ENCODE measurements at places on chromosomes 3 and 15. TPM values are rescaled to one million over a fixed set of nuclear protein-coding genes. Genes with fewer than 3 reads are reported as not detected.

Gene UPK1B
- not detected for total RNA-seq

Gene PLCH1
- total RNA-seq, result 17.5 TPM

Gene ACVR2B
- 5.1 TPM for total RNA-seq

Gene MAPKBP1
- 40.5 TPM for total RNA-seq

Gene CYP19A1
- total RNA-seq, result 3.8 TPM

Gene TMC3
- total RNA-seq, result not detected

Gene MYO5C
- total RNA-seq, result 117 TPM

Gene LYSMD4
- total RNA-seq, result 9.4 TPM

Gene CHDH
- 4.7 TPM for total RNA-seq

DNA sequence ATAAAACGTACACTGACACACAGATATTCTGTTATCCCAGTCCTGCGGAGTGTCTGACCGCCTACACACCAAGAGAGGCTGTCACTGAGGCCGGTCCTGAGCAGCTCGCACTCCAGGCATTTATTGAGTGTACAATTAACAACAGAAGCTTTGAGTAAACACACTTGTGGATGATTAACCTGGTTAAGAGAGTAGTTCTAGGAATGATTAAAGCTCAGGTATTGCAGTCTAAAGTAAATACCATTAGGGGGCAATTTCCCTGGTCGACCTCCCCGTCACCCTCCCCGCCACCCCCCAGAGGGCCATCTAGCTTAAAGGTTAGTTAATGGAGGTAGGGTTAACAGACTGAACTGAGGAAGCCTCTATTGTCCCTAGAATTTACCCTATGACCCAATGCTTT, 1278.5 kb downstream of the NSUN3 start:
- H3K27ac ChIP-seq, result no peak overlapping the region
- no peak overlapping the region for H3K4me3 ChIP-seq
- no peaks in the 10 kb centered on the region for H3K27me3 ChIP-seq
- DNase-seq, result no peak

- H3K27me3 ChIP-seq, result no peaks in the 10 kb centered on the region
- H3K27ac ChIP-seq, result no peak overlapping the region
Observed at GRCh38 chr3:38095669-38096483, 41.1 kb downstream of the ACAA1 start.

DNA sequence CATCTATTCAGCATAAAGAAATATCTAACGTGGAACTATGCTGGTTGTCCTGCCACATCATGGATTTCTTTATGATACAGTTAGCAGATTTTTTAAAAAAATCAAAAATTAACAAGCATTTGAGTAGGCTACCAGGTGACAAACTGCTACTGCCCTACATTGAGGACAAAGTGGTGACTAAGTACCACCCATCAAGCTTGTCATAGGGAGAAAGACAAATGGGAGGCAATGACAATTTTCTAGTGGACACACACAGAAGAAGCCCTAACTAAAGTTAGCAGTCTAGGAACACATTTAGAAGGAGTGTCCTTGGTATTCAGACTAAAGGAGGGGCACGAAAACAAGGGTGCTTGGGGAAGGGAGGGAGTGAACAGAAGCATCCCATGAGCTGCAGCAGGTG, 131.2 kb downstream of the TBL1XR1 start:
- H3K4me3 ChIP-seq, result no peak overlapping the region
- H3K4me1 ChIP-seq, result peaks cover 13% of the 10 kb centered on the region
- H3K27me3 ChIP-seq, result no peaks in the 10 kb centered on the region
- no peak for DNase-seq
- H3K36me3 ChIP-seq, result no peaks in the 10 kb centered on the region

DNA sequence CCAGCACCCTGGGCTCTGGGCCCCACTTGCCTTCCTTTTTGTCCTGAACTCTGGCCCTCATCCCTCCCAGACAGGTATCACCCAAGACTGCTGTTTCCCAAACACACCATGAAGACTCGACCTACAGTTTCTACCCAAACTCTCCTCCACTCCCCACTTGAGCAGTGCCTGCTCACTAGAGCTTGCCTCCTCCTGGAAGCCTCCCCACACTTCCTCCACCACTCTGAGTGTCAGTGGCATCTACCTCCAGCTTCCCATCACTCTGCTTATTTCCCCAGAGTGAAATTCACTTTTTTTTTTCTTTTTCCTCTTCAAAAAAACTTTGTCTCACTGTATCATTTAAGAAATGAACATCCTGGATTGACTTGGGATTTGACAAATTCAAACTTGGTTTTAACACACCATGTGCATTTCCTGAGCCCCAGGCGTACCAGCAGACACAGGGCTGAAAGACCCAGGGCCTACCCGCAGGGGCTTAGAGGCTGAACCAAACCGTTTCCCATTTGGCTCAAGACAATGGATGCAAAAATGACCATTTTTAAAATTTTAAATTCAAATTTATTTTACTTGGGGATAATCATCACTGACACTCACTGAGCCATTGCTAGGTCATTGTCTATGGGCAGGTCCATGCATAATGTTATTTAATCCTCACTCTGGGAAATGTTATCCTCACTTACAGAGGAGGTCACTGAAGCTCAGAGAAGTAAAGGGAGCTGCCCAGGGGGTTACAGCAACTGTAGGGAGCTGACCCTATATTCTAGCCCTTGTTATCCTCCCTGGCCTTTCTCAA, 62.3 kb downstream of the IQSEC1 start:
- H3K27me3 ChIP-seq, result no peaks in the 10 kb centered on the region
- no peak overlapping the region for H3K4me3 ChIP-seq
- no peak overlapping the region for H3K27ac ChIP-seq
- peaks cover 18% of the 10 kb centered on the region for H3K4me1 ChIP-seq

DNA sequence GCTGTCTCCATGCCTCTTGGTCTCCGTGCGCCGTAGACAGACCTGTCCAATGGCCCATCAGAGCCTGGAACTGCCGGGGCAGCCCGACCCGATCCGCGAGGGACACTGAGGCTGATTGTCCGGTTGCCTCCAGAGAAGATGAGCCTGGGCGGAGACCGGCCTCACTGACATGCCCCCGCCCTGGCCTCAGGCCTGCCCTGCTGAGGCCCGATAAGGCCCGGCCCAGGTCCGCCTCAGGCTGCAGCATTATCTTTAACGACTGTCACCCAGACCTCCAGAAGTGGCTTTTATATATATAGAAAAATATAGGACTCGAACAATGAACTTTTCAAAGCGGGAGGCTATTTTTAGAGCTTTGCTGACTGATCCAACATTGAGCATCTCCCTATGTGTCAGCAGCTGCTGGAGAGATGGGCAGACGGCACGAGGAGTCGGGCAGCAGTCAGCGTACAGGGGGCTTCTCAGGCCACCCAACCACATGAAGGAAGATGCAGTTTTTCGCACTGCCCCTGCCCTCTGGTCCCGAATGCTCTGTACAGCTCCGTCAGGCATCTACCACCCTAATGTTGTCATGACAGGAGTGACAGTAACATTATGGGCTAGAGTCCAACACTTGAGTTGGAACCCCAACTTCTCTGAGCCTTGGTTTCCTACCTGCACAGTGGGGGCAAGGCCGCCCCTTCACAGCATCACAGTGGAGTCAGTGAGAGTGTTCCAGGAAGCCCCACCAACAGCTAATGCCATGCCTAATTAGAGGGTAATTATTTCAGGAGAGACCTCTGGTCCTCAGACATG, 112.0 kb upstream of the RPL32 start:
- peaks cover 53% of the 10 kb centered on the region for H3K4me1 ChIP-seq
- H3K4me3 ChIP-seq, result no peak overlapping the region
- no peaks in the 10 kb centered on the region for H3K27me3 ChIP-seq
- H3K36me3 ChIP-seq, result no peaks in the 10 kb centered on the region

DNA sequence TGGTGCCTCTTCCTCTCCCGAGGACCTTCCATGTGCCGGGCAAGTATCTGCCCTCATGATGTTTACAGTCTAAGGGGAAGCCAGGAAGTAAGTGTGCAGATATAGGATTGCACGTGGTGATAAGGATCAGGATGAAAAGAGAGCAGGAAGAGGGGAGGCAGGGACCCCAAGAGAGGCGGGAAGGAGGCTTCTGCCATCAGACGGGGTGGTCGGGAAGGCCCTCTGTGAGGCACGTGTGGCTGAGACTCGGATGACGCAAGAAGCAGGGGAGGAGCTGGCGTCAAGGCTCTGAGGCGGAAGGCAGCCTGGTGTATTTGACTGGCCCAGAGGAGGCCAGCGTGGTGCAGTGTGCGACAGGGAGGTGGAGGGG, 762 bp upstream of the IQSEC1 start:
- peaks cover 9% of the 10 kb centered on the region for H3K4me1 ChIP-seq
- no peak overlapping the region for H3K4me3 ChIP-seq
- H3K27ac ChIP-seq, result no peak overlapping the region
- peaks cover 13% of the 10 kb centered on the region for H3K27me3 ChIP-seq
- H3K36me3 ChIP-seq, result no peaks in the 10 kb centered on the region

GRCh38 chr3:127384717-127385539, 97.1 kb upstream of the PRR20G start:
- no peaks in the 10 kb centered on the region for H3K27me3 ChIP-seq
- no peaks in the 10 kb centered on the region for H3K36me3 ChIP-seq
- H3K4me1 ChIP-seq, result no peaks in the 10 kb centered on the region

- H3K36me3 ChIP-seq, result no peaks in the 10 kb centered on the region
- no peaks in the 10 kb centered on the region for H3K4me1 ChIP-seq
- H3K27me3 ChIP-seq, result no peaks in the 10 kb centered on the region
- no peak overlapping the region for H3K27ac ChIP-seq
- DNase-seq, result no peak
- no peak overlapping the region for H3K4me3 ChIP-seq
Observed at GRCh38 chr3:163924600-163924999, 1153.7 kb downstream of the SI start.

GRCh38 chr15:64348455-64348854, 7.5 kb downstream of the CSNK1G1 start:
- DNase-seq, result no peak
- H3K4me3 ChIP-seq, result no peak overlapping the region
- no peaks in the 10 kb centered on the region for H3K27me3 ChIP-seq
- H3K4me1 ChIP-seq, result peaks cover 18% of the 10 kb centered on the region
- H3K36me3 ChIP-seq, result no peaks in the 10 kb centered on the region
- H3K27ac ChIP-seq, result no peak overlapping the region

DNA sequence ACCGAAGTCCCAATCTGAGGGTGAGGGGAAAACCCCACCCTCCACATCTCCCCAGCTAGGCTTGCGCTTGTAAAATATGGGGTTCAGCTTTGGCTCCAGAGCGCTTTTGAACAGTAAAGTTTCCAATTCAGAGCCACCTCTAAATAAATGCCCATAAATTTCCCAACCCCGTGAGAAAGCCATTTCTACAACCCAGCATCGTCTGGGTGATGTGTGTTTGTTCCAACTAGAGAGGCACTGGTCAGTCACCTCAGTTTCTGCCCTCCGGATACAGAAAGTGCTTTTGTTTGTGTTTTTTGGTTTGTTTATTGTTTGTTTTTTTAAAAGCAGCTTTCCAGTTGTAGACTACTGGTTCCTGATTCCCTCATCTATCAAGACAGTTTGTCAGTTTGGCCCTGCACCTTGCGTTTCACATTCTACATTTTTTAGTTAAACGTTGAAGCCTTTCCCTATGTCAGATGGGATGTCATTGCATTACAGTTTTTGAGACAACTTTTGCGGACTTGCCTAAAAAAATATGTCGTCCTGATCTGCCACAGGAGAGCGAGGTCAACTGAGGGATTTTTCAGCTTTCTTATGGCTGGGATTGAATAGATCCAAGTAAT, 15.0 kb upstream of the SOX2 start:
- peaks cover 30% of the 10 kb centered on the region for H3K4me1 ChIP-seq
- H3K36me3 ChIP-seq, result no peaks in the 10 kb centered on the region
- no peak for DNase-seq
- no peak overlapping the region for H3K27ac ChIP-seq
- no peak overlapping the region for H3K4me3 ChIP-seq

- no peaks in the 10 kb centered on the region for H3K27me3 ChIP-seq
- no peaks in the 10 kb centered on the region for H3K36me3 ChIP-seq
- peaks cover 23% of the 10 kb centered on the region for H3K4me1 ChIP-seq
Observed at GRCh38 chr3:127545711-127546457, 44.6 kb downstream of the TPRA1 start.

- H3K4me1 ChIP-seq, result no peaks in the 10 kb centered on the region
- no peaks in the 10 kb centered on the region for H3K36me3 ChIP-seq
- H3K27me3 ChIP-seq, result no peaks in the 10 kb centered on the region
- no peak overlapping the region for H3K4me3 ChIP-seq
- no peak for DNase-seq
Observed at GRCh38 chr3:109057616-109058015, 60.3 kb downstream of the MORC1 start.

- H3K27me3 ChIP-seq, result no peaks in the 10 kb centered on the region
- H3K4me3 ChIP-seq, result no peak overlapping the region
- no peaks in the 10 kb centered on the region for H3K4me1 ChIP-seq
Observed at GRCh38 chr15:57540736-57541135, 51.0 kb upstream of the MYZAP start.

- peaks cover 100% of the 10 kb centered on the region for H3K4me1 ChIP-seq
- no peaks in the 10 kb centered on the region for H3K27me3 ChIP-seq
- DNase-seq, result peak; percentile 52
- no peak overlapping the region for H3K4me3 ChIP-seq
- peaks cover 41% of the 10 kb centered on the region for H3K36me3 ChIP-seq
Observed at GRCh38 chr15:64854041-64854440, 12.3 kb downstream of the PLEKHO2 start.

- H3K4me3 ChIP-seq, result no peak overlapping the region
- H3K27ac ChIP-seq, result no peak overlapping the region
- peaks cover 32% of the 10 kb centered on the region for H3K4me1 ChIP-seq
- no peaks in the 10 kb centered on the region for H3K27me3 ChIP-seq
- no peak for DNase-seq
Observed at GRCh38 chr3:122758877-122759560, 34.6 kb downstream of the HSPBAP1 start.

GRCh38 chr3:65338571-65338970, 650.8 kb upstream of the ADAMTS9 start:
- DNase-seq, result peak; percentile 32
- H3K27me3 ChIP-seq, result no peaks in the 10 kb centered on the region
- peaks cover 10% of the 10 kb centered on the region for H3K4me1 ChIP-seq
- H3K27ac ChIP-seq, result no peak overlapping the region

DNA sequence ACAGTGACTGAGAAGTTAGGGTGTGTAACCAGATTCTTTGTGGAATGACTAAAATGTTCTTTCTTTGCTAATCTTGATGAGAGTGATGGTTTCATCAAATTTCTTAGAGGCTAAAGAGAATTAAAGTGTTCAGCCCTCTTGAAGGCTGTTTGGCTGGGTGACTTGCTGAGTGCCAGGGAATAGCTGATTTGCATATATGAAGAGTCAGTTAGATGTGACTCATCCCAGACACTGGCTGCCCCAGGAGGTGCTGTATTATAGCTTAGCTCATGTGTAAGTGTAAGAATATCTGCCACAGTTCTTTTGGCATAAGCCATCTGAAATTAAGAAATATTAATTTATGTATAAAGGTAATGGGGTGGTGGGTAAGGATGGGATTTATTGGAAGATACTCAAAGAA, 535.1 kb downstream of the NLGN1 start:
- H3K36me3 ChIP-seq, result no peaks in the 10 kb centered on the region
- H3K4me3 ChIP-seq, result no peak overlapping the region
- no peaks in the 10 kb centered on the region for H3K4me1 ChIP-seq
- H3K27ac ChIP-seq, result no peak overlapping the region

DNA sequence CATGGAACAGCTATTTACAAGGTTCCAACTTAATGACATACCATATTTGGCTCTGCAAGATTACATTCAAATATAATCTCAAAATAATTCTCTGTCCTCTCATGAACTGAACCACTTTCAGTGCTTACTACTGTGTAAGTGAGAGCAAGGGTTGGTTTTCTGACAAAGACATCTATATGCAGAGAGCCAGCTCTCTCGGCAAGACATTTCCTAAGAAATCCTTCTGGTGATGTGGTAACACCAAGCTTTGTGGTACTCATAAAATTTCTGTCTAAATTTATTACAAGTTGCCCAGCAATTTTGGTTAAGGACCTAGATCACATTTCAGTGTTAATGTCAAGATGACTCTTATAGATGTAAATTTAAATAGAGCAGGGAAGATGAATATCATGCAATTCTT, 184.9 kb downstream of the GAP43 start:
- H3K36me3 ChIP-seq, result no peaks in the 10 kb centered on the region
- DNase-seq, result no peak
- no peaks in the 10 kb centered on the region for H3K4me1 ChIP-seq
- no peaks in the 10 kb centered on the region for H3K27me3 ChIP-seq
- no peak overlapping the region for H3K4me3 ChIP-seq
